ENCODE measurements at places on chromosomes 7 and 10.

GRCh38 chr7:30771174-30771879, at the start of gene MINDY4:
Gene MINDY4, plus strand, starts transcription at chr7:30771417. Its CDS starts 77 bp downstream, at chr7:30771494.
- peak; percentile 48 for DNase-seq

DNA sequence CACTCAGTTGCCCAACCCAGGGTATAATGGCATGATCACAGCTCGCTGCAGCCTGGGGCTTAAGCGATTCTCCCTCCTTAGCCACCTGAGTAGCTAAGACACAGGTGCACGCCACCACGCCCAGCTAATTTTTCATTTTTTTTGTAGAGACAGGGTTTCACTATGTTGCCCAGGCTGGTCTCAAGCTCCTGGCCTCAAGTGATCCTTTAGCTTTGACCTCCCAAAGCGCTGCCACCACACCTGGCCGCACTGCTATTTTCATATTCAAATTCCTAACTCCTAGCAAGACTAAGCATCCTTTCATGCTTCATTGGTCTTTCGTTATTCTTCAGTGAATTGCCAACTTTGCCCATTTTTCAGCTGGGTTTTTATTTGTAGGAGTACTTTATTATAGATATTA, 30.4 kb upstream of the DAGLB start:
- DNase-seq = no peak

GRCh38 chr10:76736815-76737618, 900.6 kb downstream of the KCNMA1 start:
- no peak for DNase-seq

- no peak for DNase-seq
These were observed 43.0 kb downstream of the SRPK2 start for GRCh38 chr7:105345725-105346124.

DNA sequence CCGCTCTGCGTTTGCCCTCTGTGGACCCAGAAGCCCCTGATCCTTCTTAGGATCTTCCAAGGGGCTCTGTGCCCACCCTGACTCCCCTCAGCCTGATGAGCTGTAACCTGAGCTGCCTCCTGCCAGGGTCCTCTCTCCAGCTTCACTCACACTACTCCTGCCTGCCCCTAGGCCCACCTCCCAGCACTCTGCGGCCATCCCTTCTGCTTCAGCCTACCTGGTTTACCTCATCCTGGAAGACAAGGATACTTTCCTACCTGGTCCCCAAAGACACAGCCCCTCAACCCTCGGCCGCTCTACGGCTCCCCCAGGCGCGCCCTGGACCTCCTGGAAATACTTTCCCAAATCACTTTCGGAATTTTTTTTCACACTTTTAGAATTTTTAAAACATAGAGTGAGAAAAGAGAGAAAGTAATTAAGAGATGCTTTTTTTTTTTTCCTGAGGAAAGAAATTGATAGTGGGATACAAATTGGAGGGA, 6.4 kb upstream of the ZNF862 start:
- no peak for DNase-seq
